Amniotic epithelial cell (primary cell): ENCODE measurements at places on chromosomes 1 and 21.
A peak's percentile ranks its signal among the peaks of the same experiment; 100 is the strongest.

- no peak for DNase-seq
These were observed 1.4 kb downstream of the RWDD2B start for GRCh38 chr21:29017639-29018237.

GRCh38 chr1:3695326-3696217 lies 43.3 kb downstream of the TP73 start:
- peak; percentile 11 for DNase-seq

- no peak for DNase-seq
These were observed 238.0 kb upstream of the TMEM51 start for GRCh38 chr1:14915356-14916054.

- DNase-seq = no peak
These were observed 3.3 kb downstream of the NCSTN start for GRCh38 chr1:160346463-160346862.

GRCh38 chr1:24898152-24898908 lies 31.7 kb downstream of the RUNX3 start:
- DNase-seq = peak; percentile 11

DNA sequence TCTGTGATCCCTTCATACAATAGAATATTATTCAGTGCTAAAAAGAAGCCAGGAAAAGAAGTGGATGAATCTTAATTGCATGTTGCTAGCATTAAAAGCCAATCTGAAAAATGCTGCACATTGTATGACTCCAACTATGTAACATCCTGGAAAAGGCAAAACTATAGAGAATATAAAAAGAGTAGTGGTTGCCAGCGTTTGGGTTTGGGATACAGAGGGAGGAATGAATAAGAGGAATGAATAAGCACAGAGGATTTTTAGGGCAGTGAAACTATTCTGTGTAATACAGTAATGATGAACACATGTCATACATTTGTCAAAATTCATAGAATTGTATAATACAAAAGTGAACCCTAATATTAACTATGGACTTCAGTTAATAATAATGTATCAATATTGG lies 42.5 kb downstream of the GPR88 start:
- no peak for DNase-seq
